GM23338 (cell line): ENCODE measurements at places on chromosomes 11 and 22. TPM values are rescaled to one million over a fixed set of nuclear protein-coding genes. Genes with fewer than 3 reads are reported as not detected.

Gene SCT
- not detected in 2 replicates for total RNA-seq

DNA sequence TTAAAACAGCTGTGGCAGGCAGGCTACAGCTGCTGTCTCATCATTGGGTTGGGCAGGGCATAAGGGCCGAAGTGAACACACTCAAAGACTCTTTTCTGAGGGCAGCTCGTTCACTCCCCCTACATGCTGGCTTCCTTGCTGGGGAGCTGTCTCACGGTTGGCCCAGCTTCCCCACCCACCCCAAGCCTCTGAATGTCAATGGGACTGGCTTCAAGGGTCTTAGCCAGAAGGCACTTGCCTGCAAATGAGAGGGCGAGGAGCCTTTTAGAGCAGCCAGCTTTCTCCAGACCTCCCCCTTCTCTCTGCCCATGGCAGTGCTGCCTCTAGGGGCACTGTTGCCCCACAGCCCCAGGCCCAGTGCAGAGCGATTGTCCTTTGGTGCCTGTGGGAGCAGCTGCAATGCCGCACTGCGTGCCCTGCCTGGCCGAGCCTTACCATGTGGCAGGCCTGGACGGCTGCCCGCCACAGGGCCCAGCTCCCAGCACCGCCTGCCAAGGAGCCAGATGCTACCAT is 94.7 kb upstream of the RASSF10 start:
- DNase-seq = peak; percentile 91

GRCh38 chr22:32796865-32797573 is 4.5 kb upstream of the TIMP3 start:
- peak; percentile 79 for DNase-seq

DNA sequence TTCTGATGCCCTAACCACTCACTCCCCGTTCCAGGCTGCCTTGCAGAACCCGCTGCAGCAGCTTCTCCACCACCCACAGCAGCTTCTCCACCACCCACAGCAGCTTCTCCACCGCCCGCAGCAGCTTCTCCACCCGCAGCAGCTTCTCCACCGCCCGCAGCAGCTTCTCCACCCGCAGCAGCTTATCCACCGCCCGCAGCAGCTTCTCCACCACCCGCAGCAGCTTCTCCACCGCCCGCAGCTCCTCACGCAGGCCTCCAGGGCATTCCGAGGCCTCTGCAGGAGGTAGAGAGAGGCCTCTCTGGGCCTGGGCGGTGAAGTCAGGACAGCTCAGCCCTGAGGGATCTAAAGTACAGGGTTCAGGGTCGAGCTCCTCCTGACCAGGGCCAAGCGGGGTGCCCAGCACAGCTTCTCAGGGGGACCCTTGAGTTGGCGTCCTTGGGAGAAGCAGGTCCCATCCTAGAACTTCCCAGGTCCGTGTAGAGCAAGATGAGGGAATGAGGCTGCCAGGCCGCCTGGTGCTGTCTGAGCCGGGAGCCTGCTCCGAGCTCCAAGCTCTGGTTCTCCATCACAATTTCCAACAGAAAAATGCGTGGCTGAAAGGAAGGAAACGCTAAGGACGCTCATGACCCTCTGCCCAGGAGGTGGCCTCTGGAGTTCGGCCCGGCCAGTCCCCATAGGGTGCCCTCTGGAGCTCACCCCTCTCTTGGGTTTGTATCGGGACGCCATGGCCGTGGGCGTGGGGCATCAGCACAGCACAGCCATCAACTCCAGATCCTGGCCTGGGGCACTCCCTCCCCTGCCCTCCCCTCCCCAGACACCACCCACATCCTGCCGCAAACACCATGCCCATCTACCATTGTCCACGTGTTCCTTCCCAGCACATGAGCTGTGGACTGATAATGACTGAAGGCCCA is 528.6 kb downstream of the BRD1 start:
- DNase-seq = no peak

- DNase-seq = peak; percentile 54
Observed at GRCh38 chr11:33160136-33160535, 1.1 kb downstream of the CSTF3 start.

Gene CADM1
- total RNA-seq = 18.0 and 26.1 TPM in 2 replicates

GRCh38 chr11:115679945-115680344 is 175.7 kb upstream of the CADM1 start:
- no peak for DNase-seq

Gene OR5A1
- 0.03 TPM in 1 of 2 replicates, not detected in the other for total RNA-seq

Gene RGL4
- total RNA-seq = not detected in 2 replicates

- no peak for DNase-seq
Observed at GRCh38 chr11:66676282-66676919, 1.3 kb downstream of the RBM4B start.
